Activated CD8-positive, alpha-beta memory T cell treated with anti-CD3 and anti-CD28 coated beads for 48 hours (primary cell): ENCODE measurements at places on chromosomes 2 and 18.

GRCh38 chr18:59876310-59876626 is 23.5 kb upstream of the PMAIP1 start:
- no peak for DNase-seq

DNA sequence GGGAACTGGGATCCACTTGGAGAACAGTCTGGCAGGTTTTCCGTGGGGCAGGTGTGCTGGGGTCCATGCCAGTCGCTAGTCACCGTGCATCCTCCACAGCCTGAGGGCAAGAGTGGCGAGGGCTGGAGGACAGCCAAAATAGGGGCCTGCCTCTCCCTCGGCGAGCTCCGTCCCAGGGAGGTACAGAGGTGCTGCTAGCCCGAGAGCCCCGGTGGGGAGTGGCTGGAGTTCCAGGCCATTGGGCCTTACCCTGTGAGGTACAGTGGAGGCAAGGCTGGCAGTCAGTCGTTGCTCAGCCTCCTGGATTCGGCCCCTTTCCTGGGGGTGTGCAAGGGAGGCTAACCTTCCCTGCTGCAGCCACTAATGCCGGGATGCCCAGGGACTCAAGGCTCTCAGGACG is 406.6 kb downstream of the CMPK2 start:
- no peak for DNase-seq

DNA sequence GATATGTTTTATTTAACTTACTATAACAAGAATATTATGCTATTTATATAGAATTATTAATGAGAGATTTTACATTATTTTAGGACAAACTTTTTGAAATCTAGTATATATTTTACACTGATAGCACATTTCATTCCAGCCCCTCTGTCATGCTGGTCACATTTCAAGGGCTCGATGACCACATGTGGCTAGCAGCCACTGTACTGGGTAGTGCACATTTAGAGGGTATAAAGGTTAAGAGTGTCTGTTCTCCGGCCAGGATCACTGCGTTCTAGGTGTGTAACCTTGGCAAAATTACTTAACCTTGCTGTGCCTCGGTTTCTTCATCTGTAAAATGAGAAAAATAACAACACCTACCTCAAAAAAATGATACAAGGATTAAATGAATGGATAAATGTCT is 87.2 kb upstream of the TNP1 start:
- DNase-seq, result no peak

DNA sequence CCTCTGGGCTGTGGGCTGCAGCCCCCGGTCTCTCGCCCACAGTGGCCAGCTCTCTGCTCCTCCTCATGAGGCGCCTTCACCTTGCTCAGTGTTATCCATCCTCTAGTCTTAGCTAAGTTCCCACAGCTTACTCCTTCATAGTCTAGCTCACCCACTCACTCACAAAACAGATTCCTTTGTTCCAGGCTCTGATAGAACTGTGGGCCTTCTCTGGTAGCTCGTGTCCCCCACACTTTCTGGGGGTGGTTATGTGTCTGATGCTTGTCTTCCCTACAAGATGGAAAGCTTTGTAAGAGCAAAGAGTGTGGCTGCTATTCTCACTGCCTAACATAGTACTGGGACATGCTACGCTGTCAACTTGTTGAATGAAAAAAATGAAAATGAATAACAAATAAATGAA is 135.8 kb downstream of the EN1 start:
- DNase-seq, result no peak

DNA sequence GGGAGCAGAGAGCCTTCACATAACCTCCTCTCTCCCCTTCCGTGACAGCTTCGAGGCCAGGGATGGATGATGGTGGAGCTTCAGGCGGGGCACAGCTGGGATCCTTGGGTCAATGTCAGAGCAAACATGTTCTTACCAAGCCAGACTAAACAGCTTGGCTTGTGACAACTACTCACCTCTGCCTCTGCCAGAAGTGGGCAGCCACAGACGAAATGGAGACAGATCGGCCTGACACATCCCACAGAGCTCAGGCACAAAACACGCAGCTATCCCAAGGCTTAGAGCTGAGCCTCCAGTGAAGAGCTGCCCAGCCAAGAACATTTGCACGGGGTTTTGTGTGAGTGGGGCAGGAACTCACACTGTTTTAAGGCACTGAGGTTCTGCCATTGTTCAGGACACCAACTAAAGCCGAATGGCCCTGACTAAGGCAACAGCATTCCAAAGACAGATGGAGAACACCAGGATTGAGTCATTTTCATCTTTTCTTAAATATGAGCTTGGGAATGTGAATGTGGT is 12.8 kb downstream of the PXDN start:
- DNase-seq, result no peak

DNA sequence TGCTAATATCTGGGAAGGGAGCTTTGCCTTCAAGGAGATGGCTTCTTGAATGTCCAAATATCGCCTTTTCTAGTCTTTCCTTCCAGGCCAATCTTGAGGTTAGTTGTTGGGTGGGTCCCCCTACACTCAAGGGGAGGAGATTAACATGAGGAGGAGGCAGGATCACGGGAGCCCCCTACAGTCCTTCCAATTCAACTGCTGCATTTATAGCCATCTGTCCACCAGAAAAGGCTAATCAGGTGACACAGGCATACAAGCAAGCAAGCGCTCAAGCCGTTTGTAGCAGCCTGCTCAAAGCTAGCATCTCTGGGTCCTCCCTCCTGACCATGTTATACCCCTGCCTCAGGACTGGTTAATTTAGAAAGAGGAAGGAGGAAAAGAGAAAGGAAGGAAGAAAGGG is 87.6 kb downstream of the MRPS9 start:
- DNase-seq, result no peak

DNA sequence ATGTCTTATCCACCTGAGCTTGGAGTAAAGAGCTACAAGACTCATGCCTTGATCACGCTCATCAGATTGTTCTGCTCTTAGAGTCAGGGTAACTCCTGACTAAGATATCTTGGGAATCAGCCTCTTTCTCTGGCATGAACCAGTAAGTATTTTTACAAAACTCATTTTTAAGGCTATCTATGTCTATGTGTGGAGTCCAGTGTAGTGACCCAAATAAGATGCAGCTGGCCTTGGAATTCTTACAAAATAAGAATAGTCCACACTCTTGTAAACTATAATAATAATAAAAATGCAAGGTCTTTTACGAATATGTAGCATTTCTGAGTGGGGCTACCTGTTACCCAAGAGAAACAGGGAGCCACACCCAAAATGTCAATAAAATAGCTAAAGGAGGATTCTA is 498.3 kb upstream of the SYT4 start:
- DNase-seq, result no peak

DNA sequence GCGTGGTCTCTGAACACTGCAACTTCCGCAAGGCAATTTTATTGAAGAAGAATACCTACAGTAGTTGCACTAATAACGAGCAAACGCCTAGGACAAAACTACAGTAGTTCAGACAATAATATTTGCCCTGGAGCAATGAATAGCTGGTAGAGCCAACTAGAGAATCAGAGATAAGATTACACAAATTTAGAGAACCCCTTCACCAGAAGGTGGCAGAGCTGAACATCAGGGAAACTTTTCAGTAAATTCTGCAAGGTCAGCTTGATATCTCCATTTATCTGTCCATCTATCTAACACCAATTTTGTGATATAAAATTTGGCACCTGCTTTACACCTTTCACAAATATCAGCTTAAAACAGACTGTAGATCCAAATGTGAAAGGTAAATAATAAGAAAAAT is 43.8 kb downstream of the CDH19 start:
- DNase-seq, result no peak

DNA sequence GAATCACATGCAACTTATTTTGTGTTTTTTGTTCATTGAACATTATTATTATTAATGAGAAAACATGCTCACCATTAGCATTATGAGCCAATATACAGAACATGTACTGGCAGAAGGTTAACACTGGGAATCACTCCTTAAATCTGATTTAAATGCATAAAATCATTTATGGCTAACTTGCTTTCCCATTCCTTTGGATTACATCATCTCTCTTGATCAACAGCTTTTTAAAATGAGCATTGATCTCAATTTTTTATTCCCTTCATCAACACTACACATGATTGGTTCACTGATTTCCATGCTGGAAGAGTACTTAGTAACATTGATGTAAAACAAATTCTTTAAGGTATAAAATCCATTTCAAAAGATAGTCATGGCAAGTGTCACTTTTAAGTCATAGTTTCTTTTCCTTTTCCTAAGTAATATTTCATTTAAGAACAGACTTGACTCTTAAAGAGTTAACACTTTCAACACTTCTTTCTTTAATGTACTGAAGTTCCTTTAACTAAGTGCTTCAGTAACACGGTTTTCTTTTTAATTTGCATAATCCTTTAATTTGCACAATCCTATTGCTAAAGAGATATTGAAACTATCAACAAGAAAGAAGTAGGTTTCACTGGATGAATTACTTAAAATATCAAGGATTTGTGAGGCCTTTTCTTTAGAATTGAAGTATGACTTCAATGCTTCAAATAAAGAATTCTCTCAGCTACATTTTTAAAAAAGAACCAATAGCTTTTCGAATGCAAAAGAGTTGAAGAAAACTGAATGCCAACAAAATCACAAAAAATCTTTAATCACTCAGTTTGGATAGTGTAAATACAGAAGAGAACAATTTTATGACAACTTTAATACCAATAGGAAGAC is 24.9 kb upstream of the BUB1 start:
- DNase-seq, result no peak

DNA sequence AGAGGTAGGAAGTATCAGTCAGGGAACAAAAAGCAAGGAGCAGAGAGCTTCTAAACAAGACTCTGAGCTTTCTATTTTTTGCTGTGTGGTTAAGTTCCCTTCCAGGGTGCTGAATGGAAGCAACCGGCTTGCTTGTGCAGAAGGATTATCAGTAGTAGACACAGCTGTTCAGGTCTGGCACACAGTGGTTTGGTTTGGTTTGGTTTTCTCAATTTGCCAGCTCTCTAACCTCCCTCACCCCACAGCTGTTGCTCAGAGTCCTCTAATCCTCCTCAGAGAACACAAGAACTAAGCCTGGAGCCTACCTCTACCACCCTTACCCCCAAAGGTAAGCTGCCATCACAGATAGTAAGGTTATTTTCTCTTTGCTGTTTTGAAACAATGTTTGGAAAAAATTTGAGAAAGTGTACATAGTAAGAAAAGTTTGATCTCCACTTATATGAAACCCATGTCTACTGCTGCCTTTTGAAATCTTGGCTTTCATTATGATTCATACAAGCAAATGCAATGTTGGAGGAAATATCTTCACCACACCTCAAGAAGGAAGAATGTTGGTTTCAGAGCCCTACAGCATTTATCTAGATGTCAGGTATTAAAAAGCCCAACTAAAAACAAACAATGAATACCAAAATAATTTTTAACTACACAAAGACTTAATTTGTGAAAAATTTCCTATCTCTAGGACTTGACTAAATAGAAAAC is 255.3 kb downstream of the NR4A2 start:
- DNase-seq, result no peak

- DNase-seq, result no peak
Measured at GRCh38 chr18:22800551-22800951, 132.6 kb upstream of the RBBP8 start.

- DNase-seq, result no peak
Measured at GRCh38 chr2:57570961-57571360, 475.6 kb upstream of the VRK2 start.

GRCh38 chr2:188647430-188648070 is 326.6 kb upstream of the COL3A1 start:
- DNase-seq, result no peak

- DNase-seq, result no peak
Measured at GRCh38 chr2:105872142-105872728, 127.5 kb downstream of the NCK2 start.
